ENCODE measurements at places on chromosomes 3 and 15.
A peak's percentile ranks its signal among the peaks of the same experiment; 100 is the strongest.

- DNase-seq = no peak
Observed at GRCh38 chr3:158847452-158847821, 45.6 kb downstream of the MFSD1 start.

- DNase-seq = no peak
Observed at GRCh38 chr15:88454236-88454635, 13.0 kb downstream of the MRPL46 start.

DNA sequence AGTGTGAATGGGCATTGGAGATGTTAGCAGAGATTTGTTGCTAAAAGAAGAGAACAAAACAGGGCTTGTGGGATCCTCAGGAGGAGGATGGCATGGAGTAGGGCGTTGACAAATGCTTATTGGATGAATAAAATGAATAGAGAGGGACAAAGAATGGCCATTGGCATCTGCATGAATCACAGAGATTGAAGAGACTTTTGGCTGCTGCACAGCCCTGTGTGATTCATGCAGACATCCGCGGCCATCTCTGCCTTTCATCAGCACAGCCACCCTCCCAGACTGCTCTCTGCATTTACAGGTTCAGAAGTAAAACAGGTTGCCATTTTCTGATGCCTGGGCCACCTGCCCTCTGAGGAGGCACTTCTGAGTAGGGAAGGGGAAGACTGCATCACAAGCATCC lies 397.9 kb downstream of the EPHB1 start:
- DNase-seq = no peak

DNA sequence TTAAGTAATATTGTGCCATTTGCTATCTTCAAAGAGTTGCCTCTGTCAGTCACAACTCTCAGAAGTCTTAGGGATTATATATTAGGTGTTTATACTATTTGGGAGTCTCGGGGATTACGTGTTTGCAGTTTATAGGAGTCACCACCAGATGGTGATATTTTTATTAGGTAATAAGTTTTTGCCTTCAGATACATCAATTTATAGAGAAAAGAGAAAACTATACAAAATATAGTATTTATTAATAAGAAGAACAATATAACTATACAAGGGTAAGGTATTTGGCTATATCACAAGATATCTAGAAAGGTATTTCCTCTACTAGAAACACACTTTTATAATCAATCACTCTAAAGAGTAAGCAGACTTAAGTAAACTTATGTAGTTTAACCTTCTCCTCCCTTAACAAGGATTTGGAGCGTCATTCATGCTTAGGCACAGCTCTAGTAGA lies 10.7 kb upstream of the DHX36 start:
- DNase-seq = no peak

GRCh38 chr15:90396321-90396720 lies 8.3 kb downstream of the IQGAP1 start:
- DNase-seq = no peak

DNA sequence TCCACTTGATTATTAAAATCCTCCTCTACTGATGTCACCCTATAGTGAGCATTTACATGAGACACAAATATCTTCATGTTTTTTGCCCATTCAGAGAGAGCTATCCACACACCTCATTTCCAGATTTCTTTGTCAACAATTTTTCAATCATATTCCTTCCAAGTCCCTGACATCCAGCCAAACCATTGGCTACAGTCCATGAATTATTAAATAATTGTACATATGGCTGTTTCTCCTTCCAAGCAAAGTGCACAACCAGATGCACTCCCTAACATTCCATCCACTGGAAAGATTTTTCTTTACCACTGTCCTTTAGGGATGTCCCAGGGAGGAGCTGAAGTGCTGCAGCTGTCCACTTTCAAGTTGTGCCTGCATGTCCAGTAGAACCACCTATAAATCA lies 328.0 kb upstream of the MDFIC2 start:
- no peak for DNase-seq

- no peak for DNase-seq
Observed at GRCh38 chr15:22240403-22240802, 160.1 kb downstream of the OR4M2 start.

- DNase-seq = no peak
Observed at GRCh38 chr3:176697284-176697889, 499.9 kb downstream of the TBL1XR1 start.

DNA sequence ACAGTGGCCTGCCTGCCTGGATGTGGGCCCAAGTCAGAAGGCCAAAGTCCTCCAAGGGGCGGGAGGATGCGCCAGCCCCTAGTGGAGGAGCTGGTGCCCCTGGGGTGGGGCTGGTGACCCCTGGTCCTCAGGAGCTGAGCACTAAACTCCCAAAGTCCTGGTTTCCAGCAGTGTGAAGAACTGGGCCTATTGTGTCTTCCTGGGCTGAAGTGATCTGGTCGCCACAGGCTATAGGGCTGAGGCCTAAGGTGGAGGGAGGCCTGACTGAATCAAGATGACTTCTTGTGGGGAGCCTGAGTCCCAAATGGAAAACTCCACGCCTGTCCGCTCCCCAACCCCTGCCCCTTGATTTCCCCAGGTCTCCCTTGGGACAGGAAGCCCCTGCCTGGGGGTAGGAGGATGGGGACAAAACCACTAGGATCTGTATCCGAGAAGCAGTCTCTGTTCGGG lies 753 bp upstream of the FES start:
- DNase-seq = no peak

DNA sequence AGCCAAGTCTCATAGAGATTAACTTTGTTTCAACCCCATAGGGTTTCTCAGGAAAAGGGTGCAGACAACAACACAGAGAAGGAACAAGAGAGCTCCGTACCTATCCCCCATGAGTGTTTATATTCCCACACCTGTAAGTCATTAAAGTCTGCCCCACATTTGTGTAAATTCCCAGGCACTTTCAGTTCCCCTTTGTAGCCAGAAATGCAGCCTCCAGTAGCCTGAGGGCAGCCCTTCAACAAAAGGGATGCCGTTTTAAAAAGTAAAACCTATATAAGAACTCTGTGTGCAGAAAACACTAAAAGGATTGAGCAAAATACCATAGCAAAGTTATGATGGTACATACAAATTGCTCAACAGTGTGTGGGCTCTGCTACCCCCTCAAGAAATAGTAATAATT lies 59.7 kb upstream of the TMEM108 start:
- DNase-seq = no peak

DNA sequence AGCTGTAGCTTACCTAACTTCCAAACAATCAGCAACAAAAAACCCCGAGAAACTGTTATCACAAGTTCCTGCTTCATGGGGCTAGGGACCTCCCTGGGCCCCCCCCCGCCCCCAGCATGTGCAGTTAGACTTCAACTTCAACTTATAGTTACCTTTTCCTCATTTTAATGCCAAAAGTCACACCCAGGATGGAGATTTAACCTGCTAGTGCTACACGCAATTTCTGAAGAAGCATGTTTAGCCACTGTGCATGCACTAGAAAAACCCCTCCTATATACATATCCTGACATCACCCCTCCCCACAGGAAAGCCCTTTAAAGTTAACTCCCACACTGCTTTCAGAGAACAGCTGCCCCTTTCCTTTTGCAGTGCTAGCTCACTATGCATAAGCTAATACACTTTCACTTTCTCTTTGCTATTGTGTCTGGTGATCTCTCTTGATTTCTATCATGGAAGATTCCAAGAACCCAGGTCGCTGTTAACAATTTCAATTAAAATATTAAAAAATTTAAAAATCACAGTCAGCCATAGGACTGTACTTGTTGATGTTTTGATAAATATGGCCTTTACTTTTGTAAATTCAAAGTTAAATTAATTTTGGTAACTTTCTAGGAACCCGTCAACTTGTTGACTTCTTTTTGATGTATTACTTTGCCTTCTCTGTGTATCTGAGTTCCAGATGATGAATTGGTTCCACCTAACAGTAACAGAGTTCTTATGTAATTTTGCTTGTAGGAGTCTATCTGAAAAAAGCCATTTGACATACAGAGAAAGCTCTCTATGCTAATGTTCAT lies 75.2 kb upstream of the ACAD9 start:
- peak; percentile 42 for DNase-seq

DNA sequence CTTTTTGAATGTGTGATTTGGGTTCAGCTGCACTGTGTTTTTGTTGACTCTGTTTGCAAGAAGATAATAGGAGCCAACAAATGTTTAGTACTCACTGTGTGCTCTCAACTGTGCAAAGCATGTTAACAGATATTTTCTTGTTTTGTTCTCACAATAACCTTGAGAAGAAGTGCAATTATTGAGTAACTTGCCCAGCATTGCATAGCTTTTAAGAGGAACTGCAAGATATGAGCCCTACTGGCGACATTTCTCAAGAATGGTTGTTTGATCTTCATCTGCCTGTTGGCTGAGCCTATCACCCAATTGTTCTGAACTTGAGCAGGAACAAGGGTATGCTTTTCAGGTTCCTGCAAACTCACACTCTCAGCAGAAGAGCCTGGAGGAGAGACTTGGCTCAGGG lies 43.4 kb upstream of the AGBL1 start:
- no peak for DNase-seq

- no peak for DNase-seq
Observed at GRCh38 chr15:48992096-48992495, 28.4 kb upstream of the SHC4 start.

DNA sequence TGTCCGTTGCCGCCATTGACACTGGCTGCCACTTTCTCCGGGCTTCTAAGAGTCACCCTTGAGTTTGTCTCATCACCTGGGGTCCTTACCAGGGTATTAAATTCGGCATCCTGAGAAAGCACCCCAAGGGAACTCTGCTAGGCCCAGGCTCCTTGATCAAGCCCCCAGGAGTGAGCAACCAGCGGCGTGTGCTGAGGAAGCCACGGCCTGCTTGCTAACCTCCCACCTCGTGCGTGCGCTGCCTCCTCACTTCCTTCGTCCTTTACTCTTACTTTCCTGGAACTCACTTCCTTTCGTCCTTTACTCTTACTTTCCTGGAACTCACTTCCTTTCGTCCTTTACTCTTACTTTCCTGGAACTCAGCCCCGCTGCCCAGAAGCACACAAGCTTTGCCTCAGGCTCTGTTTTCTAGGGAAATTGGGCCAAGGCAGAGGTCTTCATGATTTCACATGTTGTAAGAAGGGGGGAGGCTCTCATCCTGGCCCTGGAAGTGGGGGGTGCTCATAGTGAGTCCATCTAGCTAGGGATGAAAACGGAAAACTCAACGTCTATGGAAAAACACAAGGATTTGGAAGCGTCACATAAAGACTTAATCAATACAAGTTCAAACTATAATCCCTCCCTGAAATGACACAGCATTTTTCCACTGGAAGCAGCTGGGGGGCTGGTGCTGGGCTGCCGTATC lies 36.7 kb upstream of the BDH1 start:
- DNase-seq = no peak

- no peak for DNase-seq
Observed at GRCh38 chr3:30492322-30493192, 113.8 kb upstream of the TGFBR2 start.

DNA sequence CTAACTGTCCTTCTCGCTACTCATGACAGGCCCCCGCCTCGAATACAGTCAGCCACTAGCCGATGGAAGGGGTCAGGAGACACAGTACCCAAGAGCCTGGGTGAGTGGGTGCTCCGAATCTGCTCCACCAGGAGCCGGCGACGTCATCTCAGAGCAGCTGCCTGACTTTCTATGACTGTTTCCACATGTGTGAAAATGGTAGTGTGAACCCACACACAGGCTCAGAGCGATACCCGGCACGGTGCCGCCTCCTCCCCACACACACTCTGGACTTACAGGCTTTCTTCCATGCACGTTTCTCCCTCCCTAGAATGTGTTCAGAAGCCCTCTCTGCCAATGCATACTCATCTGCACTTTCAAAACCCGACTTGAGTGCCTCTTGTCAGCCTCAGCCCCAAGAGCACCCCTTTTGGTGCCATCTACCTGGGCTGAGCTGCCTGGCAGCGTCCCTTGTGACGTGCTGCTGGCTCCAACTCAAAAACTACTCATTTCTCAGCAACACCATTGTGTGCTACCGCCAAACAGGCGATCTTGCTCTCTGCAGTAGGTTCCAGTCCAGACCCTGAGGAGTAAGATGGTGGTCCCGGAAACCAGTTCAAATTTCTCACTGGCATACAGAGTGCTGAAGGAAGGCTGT lies 29.7 kb downstream of the VGLL4 start:
- DNase-seq = no peak

GRCh38 chr3:28286595-28286994 lies 45.2 kb downstream of the CMC1 start:
- peak; percentile 29 for DNase-seq

DNA sequence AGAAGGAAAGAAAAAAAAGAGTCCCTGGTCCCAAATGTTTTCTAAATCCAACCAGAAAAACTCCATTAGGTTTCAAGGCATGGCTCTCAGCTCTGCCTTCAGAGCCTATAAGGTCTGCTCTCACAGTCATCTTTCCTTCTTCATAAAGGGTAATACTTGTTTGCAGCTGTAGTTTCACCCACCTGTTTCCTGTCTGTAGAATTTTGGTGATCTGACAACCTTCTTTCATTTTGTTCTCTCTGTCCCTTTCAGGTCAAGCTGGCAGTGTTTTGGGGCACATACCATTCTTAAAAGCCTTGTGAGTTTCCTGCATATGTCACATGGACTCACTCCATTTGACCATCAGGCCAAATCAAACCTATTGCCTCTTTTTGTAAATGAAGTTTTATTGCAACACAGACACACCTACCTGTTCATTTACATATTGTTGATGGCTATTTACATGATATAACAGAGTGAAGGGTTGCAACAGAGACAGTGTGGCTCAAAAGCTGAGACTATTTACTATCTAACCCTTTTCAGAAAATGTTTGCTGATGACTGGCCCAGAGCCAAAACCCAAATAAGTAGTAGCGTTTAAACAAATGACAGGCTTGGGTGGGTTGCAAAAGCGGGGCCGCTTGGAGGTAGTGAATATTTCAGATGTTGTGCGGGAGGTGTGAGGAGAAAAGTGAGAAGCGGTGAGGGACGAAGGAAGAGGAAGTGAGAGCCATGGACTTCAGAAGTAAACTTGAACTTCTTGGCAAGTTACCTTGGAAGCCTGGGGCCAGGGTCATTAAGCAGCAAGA lies 292.7 kb upstream of the PROK2 start:
- no peak for DNase-seq

DNA sequence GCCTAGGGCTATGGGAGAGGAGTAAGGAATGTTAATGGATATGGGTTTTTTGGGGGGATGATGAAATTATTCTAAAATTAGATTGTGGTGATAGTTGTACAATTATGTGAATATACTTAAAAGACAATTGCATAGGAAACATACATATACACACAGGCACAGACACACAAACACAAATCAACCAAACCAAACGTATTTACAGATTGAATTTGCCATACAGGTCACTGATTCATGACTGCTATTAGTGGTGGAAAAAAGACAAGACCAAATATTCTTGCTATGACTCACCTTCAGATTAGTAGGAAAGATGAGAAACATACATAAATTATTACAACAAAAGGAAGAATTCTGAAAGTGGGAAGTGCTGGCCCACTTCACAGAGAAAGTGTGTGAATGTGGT lies 85.3 kb downstream of the C3orf38 start:
- no peak for DNase-seq

- no peak for DNase-seq
Observed at GRCh38 chr15:66780172-66780972, 78.3 kb downstream of the SMAD6 start.

DNA sequence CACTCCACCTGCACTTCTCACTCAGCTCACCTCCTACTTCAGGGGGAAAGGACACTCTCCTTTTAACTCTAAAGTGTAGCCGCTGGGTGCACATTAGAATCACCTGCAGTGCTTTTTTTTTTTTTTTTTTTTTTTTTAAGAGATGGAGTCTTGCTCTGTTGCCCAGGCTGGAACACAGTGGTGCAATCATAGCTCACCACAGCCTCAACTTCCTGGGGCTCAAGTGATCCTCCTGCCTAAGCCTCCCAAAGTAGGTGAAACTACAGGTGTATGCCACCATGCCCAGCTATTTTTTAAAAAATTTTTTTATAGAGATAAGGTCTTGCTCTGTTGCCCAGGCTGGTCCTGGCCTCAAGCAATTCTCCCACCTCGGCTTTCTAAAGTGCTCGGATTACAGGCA lies 20.8 kb downstream of the GRAMD2A start:
- no peak for DNase-seq
